ENCODE measurements at places on chromosomes 5 and 9.

DNA sequence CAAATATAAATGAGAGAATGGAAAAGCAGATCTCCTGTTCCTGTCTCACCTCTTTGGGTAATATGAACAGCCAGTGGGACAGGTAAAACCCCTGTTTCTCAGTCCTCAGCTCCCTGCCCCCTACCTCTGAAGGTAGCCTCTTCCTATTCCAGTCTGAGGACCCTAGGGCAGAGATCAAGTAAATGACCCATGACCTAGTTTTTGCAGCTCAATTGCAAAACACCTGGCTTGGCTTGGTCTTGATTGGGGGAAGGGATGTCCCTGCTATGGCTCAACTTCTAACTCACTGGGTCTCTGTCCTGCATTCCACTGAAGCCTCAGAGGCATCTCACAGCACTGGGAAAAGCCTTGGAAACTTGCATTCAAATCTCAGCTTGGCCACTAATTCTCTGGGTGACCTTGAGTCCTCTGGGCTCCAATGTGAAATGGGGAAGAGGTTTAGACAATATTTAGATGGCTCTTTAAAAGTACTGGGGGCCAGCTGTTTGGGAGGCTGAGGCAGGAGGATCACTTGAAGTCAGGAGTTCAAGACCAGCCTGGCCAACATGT, 1.6 kb upstream of the GALT start:
- DNase-seq, result no peak

DNA sequence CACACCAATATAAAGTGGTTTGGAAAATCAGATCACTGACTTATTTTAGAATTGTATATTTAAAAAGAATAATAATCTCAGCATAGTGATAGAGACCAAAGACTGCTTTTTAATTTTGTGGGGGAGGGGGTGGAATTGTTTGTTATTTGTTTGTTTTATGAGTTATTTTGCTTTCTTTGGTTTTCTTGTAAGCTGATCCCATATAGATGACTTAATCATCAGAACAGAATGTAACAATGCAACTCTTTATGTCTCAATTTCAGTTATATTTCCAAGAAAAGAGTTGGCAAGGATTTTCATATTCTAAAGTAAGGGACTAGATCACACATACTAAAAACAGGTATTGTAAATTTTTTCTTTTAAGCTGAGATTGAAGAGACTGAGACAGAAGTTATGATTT, 984.9 kb downstream of the TLE4 start:
- no peak for DNase-seq

DNA sequence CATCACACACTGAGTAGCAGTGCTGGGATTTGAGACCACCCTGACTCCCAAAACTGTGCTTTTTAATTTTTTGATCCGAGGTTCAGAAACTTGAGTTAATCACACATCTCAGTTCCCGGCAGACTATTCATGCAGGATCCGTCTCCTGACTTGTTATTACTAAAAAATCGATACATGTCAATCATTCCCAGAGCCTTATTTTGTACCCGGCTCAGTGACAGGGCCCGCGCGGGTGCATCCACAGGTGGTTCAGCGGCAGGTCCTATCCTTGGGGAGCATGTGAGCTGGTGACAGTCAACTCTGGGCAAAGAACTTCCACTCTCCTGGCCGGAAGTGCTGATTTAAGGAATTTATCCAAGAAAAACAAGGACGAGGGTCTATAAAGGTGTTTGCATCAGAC, 95.9 kb upstream of the MVB12B start:
- no peak for DNase-seq

- no peak for DNase-seq
Observed at GRCh38 chr5:176754376-176754973, 55.9 kb upstream of the UNC5A start.

- DNase-seq, result no peak
Observed at GRCh38 chr9:89684912-89685636, 80.3 kb downstream of the GADD45G start.
